ENCODE measurements at places on chromosomes 12 and 14.
A peak's percentile ranks its signal among the peaks of the same experiment; 100 is the strongest.

DNA sequence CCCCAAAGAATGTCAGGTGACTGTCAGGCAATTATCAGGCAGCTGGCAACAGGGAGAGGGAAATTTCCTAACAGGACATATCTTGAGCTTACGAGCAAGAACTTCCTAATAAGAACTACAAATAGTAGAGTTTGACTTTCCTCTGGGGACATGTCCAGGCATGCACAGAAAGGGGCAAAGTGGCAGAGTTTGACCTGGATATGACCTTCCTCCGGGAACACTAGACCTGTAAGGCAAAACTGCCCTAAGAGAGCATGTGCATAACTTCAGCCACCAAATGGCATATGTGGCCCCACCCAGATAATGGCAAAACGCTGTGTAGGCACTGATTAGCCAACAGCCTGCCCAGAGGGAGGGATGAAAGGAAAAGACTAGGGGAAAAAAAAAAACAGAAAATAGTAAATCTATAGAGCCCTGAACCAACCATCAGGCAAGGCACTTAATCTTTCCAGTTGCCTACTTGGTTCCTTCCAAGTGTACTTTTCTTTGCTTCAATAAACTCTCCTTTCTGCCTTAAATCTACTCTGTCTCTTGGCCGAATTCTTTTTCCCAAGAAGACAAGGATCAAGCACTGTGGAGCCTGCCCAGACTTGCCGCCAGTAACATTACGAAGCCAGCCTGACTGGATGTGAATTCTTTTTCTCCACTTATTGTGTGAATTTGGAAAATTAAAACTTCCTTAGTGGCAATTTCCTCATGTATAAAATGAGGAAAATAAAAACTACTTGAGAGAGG is 164.1 kb downstream of the SPTSSA start:
- no peak for DNase-seq

DNA sequence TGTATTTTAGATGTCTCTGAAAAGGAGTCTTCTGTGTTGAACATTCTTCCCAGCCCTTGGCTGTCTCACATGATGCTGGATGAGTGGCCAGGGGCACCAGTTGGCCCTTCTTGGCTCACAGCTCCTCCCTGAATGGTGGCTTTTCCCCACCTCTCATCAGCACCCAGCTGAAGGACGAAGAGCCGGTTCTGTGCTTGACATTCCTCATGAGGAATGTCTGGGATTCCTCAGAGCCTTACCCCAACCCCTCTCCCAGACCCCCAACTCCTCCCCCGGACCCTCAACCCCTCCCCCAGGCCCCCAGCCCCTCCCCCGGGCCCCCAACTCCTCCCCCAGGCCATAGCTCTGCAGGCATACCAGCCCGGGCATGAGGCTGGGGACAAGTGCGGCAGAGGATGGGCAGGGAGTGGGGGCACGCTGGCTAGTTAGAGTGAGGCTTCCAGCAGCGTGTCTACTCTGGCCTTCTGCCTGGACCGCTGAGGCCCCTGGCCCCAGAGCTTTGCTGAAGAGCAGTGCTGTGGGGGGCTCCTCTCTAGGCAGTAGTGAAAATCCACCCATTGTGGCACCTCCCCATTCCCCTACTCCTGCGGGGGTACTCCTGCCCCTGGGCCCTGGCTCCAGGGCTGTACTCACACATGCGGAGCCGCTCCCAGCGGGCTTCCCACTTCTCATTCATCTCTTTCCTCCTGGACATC is 64.3 kb downstream of the PLEKHG3 start:
- no peak for DNase-seq

GRCh38 chr12:30329281-30329680 is 366.4 kb downstream of the IPO8 start:
- no peak for DNase-seq

DNA sequence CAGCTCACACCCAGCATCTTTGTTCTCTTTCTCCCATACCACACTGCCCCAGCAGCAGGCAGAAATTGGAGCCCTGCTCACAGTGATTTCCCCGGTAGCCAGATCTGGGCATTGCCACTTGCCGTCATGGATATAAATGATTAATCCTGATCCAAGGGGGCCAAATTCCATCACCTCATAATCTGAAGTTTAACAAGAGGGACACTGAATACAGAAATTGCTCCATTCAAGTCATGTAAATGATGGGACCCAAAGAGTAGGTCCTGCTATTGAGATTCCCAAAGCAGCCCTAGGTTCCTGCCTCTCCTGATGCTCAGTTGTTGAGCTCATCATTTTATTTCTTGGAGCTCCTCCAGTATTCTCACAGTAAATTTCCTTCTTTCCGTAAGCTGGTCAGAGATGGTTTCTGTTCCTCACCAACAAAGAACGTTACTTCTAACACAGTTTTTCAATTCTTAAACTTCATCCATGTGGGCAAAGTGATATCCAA is 11.7 kb downstream of the ITPR2 start:
- DNase-seq, result no peak

DNA sequence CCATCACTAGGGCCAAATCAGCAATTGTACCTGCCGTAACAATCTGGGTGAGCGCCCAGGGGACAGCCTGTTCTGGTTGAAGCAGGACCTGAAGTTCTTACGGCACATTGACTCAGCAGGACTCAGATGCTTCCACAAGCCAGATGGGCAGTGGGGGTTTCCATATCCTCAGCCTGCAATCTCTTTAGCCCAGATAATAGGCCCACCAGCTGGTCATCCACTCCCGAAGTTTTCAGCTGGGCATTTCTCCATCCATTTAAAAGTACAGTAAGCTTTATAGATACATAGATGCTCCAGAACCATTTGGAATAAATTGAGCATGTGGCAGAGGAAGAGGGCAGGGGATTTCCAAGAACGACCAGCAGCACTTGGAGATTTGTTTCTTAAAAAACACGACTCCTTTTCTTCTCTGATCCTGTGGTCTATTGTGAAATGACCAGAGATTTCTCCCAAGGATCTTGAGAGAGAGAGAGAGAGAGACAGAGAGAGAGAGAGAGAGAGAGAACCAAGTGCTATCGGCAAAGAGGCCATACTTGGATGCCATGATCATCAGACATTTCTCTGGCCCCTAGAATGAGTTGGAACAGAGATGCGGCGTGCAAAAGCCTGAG is 74.8 kb upstream of the PLXNC1 start:
- no peak for DNase-seq

DNA sequence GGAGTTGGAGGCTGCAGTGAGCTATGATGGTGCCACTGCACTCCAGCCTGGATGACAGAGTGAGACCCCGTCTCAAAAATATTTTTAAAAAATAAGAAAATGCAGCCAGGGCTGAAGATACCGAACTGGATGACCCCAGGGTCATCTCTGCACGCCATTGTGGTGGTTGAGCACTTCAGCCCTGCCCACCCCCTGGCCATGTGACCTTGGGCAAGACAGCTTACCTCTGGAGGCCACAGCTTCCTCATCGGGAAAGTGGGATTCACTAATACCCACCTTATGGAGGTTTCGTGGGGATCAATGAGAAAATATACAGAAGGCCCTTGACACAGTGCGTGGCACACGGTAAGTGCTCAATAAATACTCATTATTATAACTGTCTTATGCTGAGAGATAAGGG is 25.5 kb downstream of the MVK start:
- no peak for DNase-seq

DNA sequence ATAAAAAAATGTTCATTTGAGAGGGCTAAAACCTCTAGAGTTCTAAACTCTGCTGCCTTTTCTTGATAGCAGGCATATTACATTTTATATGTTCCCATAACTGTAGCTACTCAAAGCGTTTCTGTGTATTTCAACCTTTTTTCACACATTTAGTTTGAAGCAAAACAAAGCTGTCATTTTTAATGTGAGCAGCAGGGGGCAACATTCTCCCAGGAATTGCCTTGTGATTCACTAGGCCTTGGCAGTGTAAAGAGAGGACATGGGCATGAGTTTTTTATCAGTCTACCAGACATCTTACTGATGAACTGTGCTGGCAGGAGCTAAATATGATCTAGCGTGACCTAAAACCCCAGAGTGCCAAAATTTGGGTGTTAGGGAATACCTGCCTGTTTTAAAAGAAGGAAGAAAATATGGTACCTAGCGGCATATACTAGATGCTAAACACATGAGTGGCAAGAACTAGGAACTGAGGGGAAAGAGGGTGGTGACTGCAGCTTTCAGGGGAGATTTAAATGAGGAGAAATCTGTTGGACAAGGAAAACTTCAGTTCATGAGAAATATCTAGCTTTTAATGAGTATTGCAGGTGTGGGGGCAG is 65.3 kb downstream of the IFT43 start:
- DNase-seq, result peak; percentile 64

- no peak for DNase-seq
These were observed 156.3 kb upstream of the FKBP4 start for GRCh38 chr12:2638273-2639019.

DNA sequence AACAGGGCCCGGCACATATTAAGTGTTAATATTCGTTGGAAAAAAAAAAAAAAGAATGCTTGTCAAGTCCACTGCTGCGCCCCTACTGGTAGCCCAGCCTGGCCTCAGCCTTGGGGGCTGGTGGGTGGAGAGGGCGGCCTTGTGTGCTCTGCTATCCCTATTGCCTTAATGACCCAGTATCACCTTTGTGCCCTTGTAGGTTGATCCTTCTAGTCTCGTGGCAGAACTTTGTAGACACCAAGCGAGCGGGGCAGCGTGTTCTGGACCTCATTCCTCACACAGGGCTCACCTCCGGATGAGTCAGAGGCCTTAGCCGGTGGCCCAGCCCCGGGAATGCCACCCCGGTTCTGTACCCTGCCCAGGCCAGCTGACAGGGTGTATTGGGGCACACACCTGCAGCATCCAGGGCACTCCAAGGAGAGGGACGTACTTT is 1.8 kb upstream of the RCOR1 start:
- DNase-seq, result peak; percentile 16

- no peak for DNase-seq
These were observed 435.4 kb downstream of the EGLN3 start for GRCh38 chr14:33515441-33515840.

DNA sequence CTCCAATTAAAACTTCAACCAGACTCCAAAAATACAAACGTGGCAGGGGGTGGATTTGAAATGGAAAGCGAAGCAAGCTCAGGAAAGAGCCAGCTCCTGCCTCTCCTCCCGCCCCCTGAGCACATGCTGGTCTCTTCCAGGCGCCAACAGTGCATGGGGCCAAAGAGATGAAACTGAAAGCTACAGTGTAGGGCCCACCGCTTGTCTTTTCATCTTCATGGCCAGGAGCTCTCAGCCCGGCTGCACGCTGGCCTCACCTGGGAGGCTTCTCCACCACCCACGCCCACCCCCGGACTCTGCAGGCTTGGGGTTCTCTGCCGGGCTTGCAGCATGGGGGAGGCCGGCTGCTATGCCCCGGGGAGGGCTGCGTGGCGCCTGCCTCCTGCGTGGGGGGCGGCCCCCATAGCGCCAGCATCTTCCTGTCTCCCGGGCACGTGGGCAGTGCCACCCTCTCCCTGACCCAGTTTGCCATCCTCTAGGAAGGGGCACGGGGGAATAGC is 2.0 kb downstream of the RIMBP2 start:
- DNase-seq, result no peak

DNA sequence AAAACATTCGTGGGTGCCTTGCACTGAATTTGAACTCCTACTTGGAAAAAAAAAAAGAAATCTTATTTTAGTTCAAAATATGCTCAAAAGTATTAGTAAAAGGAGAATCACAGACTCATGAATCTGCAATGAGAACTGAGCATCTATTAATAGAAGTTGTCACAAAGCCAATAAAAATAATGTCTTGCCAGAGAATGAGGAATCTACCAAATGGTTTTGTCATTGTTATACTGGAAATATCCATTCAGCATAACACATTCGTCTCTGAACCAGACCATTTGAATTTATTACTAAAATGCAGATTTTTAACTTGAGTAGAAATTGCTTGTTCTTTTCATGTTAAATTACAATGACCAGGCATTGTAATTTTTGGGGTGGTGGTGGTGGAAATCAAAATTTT is 11.6 kb upstream of the PTPRB start:
- no peak for DNase-seq

GRCh38 chr14:104594310-104595046 is 10.1 kb downstream of the TMEM179 start:
- no peak for DNase-seq

- DNase-seq, result no peak
These were observed 37.0 kb upstream of the TMX1 start for GRCh38 chr14:51202914-51203665.

DNA sequence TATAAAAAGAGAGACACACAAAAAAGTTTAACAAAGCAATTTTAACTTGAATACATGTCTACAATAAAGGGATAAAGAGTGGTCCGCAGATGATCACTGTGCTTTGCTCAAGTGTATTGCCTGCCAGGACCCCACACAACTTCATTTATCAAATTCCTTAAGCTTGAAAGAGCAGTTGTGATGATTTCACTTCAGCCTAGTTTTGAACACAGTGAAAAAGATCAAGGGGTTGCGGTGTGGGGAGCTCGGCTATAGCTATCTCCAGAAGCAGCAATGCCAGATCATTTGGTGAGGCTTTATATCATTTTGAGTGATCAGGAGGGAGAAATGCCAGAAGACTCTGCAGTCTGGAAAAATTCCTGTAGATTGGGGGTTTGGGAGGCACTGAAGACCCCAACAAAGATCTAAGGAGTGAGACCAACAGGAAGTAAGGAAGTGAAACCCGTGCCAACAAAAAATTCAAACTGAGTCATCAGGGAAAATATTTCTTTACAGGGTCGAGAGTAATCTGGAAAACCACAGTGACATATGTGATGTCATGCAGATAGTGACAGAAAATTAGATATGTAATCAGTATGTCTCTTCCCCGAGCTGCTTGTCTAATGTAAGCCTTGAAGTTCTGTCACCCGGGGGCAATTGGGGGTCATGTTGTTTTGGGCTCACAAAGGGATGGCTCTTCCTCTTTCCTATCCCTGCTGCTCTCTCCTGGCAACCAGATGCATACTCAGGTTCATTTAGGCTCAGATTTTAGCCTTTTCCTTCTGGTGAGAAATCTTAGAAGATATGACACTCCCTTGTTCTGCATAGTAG is 221.8 kb downstream of the MSRB3 start:
- no peak for DNase-seq

DNA sequence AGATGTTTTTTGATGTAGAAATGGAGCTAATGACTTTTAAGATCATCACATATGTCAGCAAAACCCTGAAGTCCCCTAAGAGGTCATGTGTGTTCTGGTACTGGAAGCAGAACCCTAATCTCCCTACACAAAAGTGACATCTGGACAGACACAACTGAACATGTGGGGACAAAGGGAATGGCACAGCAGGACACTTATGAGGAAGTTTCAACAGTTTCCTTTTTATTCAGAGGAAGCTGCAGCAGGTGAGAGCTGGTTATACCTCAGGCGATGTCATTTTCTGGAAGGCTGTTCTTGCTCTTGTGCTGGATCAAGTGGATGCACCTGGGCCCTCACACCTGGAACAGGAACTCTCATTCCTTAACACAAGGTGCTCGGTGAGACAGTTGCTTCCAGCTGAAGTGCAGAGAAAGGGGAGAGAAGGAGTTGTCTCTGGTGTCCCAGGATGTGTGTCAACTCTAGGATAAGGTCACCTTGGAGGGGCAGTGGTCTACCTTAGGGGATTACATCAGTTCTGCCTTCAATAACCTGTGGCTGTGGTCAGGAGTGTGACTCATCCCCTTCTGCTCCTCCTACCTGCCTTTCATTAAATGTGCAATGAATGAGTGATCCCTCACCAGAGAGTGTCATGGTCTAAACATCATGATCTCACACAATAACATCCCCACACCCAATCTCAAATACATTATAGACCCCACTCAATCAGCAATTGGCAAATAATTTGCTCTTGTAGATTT is 463.4 kb downstream of the TMEM121 start:
- DNase-seq, result no peak

GRCh38 chr12:7293670-7294069 is 10.2 kb upstream of the ACSM4 start:
- no peak for DNase-seq

Measured in CD4-positive, alpha-beta T cell treated with Interleukin-4 for 1 hour (primary cell).